ENCODE measurements at places on chromosomes 5 and 9. TPM values are rescaled to one million over a fixed set of nuclear protein-coding genes. Genes with fewer than 3 reads are reported as not detected.

RNF180 gene
- total RNA-seq = 2.8 TPM

GRCh38 chr9:22469928-22470544 lies 23.4 kb downstream of the DMRTA1 start:
- peak; percentile 41 for DNase-seq
- H3K36me3 ChIP-seq = no peaks in the 10 kb centered on the region
- no peaks in the 10 kb centered on the region for H3K4me1 ChIP-seq

AGXT2 gene
- total RNA-seq = not detected

DNA sequence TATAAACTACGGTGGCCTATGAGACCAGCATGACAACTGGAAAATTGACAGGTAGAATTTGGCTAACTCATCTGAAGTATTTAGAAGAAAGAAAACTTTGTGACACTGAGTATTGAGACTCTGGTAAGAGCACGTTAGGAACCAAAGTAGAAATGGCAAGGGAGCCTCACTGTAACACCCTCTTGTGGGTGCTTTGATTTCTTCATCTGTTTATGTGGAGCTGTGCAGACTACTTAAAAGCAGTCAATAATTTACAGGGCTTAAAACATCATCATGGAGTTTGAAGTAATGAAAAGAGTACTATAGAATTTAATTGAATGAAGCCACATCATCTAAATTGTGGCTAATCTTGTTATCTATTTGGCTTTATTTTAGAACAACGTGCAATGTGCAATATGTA lies 414.2 kb downstream of the CCDC171 start:
- no peaks in the 10 kb centered on the region for H3K36me3 ChIP-seq
- H3K27me3 ChIP-seq = no peaks in the 10 kb centered on the region
- H3K27ac ChIP-seq = no peak overlapping the region
- H3K4me3 ChIP-seq = no peak overlapping the region
- peak; percentile 15 for DNase-seq

EGFLAM gene
- total RNA-seq = 0.33 TPM

DNA sequence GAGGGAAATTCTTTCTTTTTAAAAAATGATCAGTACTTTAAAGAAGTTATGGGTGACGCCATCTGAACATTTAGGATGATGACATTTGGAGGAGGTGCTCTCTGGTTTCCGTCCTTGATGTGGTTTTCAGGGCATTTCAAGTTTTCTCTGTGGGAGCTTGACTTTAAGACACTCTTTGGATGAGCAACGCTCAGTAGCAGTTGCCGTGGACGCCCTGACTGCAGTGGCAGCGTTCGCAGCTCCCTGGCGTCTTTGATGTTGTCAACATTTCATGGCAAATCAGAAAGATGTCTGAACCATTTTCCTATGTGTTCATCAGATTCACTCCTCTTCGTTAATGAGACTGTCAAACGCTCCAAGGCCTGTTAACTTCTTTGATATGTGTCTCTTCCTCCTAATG lies 86.1 kb downstream of the ZNF354C start:
- DNase-seq = no peak
- no peaks in the 10 kb centered on the region for H3K27me3 ChIP-seq
- peaks cover 2% of the 10 kb centered on the region for H3K36me3 ChIP-seq
- H3K4me3 ChIP-seq = no peak overlapping the region
- peaks cover 2% of the 10 kb centered on the region for H3K4me1 ChIP-seq

EIF4EBP3 gene
- 1.8 TPM for total RNA-seq
